ENCODE measurements at places on chromosomes 7 and 10.

DNA sequence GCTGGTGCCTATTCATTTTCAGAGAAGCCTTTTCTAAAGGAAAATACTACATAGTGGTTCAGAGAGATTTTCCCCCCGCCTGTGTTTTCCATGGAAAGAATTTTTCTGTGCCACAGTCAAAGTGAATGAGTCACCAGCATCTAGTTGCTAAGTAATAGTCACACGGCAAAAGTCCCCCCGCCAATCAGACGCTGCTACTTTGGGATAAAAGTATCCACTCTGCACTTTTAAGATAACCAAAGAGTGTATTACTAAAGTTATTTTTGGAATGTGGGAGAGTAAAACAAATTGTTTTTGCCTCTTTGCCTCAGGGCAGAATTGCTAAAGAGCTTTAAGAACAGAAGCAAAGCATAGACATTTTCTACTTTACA, 23.5 kb downstream of the ABLIM1 start:
- no peak for DNase-seq

GRCh38 chr10:79340646-79341244, 6.5 kb upstream of the PPIF start:
- no peak for DNase-seq

DNA sequence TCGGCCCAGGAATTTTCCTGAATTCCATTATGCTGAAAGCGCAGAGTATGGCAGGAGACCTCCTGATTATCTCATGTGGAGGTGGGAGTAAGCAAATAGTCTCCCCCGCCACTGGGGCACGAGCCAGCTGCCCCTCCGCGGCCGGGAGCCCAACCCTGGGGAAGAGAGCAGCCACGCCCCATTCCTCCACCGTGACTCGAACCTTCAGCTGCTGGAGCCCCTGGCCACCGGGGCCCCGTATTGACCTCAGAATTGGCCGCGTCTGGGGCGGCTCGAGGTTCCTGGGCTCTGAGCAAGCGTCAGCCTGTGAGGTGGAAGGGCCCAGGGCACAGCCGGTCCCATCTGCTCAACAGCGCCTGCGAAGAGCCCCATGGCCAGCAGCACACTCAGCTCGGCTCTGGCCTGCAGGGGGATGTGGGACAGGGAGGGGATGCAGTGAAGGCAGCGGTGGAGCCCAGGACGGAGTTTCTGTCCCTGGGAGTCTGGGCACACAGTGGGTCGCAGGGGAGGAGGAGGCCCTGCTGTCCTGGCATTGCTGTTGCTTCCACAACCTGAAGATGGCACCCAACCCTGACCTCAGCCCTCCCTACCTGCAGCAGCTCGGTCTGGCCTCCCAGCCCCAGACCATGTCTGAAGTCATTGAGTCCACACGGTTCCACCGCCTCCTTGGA, 97.8 kb downstream of the CHST15 start:
- no peak for DNase-seq

DNA sequence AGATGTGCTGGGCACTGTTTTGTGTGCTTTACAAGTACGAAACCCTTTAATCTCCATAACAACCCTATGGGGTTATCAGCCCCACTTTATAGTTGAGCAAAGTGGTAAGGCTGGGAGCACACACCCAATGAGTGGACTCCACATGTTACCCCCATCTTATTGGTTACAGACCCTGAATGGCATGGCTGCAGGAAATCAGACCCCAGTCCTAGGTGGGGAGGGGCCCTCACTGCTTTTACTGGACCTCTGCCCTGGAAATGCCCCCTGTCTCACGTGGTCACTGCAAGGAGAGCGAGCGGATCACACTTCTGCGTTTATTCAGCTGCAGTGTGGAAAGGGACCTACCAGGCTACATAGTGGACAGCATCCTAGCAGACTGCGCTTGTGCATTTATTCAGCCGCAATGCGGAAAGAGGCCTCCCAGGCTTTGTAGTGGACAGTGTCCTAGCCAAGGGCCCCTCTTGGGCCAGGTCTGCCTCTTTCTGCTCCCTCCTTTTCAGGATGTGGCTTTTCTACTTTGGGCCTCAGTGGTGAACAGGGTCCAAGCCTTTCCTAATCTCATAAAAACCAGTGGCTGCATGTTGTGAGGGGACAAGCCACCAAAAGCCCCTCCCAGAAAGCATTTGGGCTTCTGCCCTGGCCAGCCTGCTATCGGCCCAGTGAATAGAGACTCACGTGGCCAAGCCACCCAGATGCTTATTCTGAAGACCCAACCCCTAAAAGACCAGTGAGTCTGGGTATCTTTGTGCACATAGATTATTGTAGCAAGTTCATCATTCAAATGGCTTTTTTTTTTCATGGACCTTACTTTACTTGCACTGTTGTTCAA, 405.7 kb upstream of the RNF32 start:
- no peak for DNase-seq

DNA sequence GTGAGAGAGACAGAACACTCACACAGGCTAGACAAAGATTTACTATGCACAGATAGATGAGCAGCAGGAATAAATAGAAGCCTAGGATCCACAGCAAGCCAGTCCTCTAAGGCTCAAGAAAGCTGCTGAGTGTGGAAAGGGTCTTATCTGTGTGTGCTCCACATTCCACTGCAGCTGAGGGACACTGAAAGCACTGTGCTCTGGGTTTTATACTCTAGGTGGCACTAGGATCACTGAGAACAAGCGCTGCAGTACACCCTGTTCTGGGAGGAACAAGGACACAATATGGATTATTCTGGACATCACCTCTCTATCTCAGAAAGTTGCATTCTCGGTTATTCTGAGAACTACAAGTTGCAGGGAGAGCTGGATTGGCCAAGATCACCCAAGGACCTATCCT, 4.9 kb upstream of the KLHL7 start:
- no peak for DNase-seq

- no peak for DNase-seq
Measured at GRCh38 chr7:97639036-97639435, 92.8 kb upstream of the TAC1 start.

DNA sequence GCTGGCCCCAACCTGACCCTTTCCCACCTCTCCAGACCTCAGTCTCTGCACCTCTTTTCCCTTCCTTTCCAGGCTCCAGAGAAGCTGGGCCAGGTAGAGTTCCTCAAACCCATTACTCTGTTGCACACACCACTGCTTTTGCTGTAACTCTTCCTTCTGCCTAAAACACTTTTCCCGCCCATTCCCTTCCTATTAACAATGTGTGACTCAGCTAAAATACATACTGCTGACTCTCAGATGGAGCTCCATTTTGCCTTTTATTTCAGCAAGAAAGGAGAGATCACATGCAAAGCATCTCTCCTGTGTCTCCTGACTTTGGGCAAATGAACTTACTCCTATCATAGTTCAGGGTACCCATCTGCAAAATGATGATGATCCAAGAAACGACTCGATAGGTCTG, 201.0 kb downstream of the CALN1 start:
- no peak for DNase-seq

DNA sequence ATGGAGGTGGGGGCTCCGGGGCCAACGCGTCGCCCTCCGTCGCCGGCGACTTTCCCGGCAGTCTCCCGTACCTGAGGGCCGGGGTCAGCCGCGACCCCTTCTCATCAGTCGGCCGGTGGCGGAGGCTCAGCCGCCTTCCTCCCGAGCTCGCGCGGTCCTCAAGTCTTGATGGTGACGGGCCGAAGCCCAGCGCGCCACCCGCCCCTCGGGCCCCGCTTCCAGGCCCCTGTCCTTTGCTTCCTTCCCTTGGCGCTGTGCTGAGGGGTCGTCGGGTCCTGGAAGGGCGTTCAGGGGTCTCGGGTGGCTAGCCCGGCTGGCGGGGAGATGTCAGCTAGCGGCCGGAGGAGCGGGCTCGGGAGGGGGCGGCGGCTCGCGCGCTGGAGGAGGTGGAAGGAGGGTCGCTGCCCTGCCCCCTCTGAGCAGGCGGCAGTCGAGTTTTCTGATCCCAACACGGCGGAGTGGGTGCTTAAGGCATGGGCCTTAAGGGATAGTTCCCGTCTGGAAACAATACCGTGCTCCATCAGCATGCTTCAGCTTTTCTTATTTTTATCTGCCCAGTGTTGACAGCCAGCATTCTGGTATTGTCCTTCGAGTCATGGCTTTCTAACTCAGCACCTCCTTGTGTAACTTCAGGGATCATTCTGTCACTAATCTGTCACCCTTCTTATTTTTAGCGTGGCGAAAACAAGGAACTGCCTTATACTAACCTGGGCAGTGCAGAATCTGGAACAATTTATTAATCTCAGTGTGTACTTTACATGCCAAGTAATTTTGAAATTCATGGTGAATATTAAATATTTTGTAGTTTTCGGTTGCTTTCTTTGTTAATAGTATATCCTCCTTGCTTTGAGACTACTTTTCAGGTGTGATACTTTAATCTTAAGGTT, 748 bp downstream of the PHTF2 start:
- DNase-seq: peak; percentile 4

- no peak for DNase-seq
Measured at GRCh38 chr7:25777969-25778708, 373.9 kb upstream of the NFE2L3 start.

GRCh38 chr10:127776816-127777215, 39.8 kb downstream of the FOXI2 start:
- DNase-seq: no peak

GRCh38 chr10:123648595-123648994, 17.6 kb upstream of the GPR26 start:
- no peak for DNase-seq

DNA sequence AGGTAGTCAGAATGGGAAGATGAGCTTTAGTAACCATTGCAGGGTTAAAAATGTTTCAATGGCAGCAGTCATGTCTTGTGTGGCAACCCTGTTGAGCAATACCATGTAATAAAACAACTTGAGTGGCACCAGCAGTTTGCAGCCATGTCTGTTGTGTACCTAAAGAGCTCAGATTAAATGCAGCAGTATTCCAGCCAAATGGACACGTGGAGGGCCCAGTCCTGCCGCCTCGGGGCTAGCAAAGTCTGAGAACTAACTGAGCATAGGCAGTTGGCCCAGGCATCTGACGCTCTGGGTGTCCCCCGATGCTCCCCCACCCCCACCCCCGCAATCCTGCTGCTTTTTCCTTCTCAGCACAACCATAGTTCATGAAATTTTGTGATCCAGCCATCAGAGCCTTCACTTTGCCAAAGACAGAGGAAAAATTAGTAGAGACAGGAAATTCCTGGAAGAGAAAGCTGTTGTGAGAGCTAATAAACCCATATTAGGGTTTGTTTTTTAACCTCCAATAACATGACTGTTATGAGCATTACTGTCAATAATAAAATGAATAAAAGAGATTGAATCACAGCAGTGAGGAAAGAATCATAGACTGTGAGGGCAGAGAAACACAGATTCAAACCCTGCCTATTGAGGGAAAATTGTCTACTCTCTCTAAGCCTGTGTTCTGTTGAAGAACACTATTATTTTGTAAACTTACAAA, 220.6 kb upstream of the RHOBTB1 start:
- DNase-seq: no peak

- DNase-seq: no peak
Measured at GRCh38 chr7:36278620-36279172, 111.0 kb upstream of the ANLN start.

DNA sequence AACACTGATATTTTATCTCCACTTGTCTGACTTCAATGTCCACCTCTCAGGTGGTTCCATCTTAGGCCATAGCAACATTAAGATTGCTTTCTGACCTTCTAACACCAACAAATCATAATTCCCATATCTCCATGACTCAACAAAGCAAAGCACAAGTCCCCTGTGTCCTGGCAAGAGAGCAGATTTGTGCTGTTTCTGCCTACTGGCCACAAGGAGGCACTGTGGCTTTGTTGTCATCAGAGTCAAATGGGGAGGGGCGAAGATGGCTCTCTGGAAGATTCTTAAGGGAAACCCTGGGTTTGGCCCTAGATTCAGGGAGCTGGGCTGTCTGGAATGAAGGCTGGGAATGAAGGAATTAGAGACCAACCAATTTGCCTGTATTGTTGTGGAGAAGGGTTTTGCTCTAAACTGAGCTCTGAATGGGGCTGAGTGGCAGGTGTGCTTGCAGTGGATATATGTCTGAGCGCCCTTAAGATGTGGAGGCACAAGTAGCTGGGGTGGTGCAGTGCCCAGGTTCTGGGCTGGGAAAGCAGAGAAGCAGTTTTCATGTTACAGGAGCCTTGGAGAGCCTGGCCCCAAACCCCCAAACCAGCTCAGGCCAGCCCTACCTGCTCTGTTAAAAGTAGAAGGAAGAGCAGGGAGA, 154.8 kb upstream of the PRSS58 start:
- peak; percentile 28 for DNase-seq

- DNase-seq: no peak
Measured at GRCh38 chr7:76377186-76377918, 18.6 kb upstream of the YWHAG start.

GRCh38 chr7:973312-973711, 2.0 kb downstream of the COX19 start:
- DNase-seq: no peak

- no peak for DNase-seq
Measured at GRCh38 chr10:113362645-113363091, 190.2 kb upstream of the HABP2 start.

- DNase-seq: no peak
Measured at GRCh38 chr7:91127325-91127724, 136.9 kb upstream of the FZD1 start.

DNA sequence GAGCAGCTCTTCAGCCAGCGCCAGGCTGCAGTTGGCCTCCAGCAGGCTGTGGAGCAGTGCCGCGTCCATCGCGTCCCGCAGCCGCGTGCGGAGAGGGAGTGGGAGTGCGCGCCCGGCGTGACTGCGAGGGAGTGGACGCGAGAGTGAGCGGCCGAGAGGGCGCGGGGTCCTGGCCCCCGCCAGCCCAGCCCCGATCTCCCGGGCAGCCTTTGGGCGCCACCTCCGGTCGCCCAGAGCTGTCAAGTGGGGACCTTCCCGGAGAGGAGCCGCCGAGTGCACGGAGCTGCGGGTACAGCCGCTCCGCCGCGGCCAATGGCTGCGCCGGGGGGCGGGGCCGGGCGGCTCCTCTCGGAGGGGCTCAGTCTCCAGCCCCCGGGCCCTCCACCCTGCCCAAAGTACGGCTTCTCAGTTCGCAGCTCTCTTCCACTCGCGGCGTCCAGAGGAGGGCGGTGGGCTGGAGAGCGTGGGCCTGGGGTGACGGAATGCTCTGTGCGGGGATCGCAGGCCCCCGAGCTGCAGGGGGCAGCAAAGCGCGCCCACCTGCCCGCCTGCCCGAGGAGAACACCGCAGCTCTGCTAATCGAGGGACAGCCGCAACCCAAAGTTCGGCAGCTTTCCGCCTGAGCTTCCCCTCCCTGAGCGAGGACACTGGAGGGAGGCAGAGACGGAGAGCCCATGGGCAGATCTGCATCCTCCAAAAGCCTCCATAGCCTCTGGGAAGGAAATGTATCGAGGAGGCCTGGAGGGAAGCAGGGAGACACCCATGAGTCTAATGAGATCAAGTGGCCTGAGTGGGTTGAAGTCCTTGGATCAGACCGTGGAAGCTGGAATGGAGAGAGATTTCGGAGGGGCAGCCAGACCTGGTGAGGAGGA, at the start of gene CRHR2:
TSS of gene CRHR2 (minus strand) at position 245 of the 872 bp plus-strand sequence. CDS start at position 69, 176 bp downstream.
- peak; percentile 13 for DNase-seq

- no peak for DNase-seq
Measured at GRCh38 chr7:80873140-80873539, 45.7 kb downstream of the SEMA3C start.
